ENCODE measurements at places on chromosomes 7 and 10.
A peak's percentile ranks its signal among the peaks of the same experiment; 100 is the strongest.

- DNase-seq: no peak
Measured at GRCh38 chr7:6011541-6011940, 2.5 kb downstream of the AIMP2 start.

DNA sequence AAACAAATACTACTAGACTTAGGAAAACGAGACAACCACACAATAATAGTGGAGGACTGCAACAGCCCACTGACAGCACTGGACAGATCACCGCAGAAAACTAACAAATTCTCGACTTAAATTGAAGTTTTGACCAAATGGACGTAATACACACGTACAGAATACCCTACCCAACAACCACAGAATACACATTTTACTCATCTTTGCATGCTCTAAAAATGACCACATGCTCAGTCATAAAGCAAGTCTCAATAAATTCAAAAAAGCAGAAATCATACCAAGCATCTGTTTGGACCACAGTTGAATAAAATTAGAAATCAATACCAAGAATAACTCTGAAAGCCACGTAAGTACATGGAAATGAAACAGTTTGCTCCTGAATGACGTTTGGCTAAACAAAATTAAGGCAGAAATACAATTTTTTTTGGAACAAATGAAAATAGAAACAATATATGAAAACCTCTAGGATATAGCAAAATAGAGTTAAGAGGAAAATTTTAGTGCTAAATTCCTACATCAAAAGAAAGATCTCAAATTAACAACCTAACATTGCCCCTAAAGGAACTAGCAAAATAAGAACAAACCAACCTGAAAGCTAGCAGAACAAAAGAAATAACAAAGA, 30.6 kb downstream of the MAPK8 start:
- DNase-seq: no peak

DNA sequence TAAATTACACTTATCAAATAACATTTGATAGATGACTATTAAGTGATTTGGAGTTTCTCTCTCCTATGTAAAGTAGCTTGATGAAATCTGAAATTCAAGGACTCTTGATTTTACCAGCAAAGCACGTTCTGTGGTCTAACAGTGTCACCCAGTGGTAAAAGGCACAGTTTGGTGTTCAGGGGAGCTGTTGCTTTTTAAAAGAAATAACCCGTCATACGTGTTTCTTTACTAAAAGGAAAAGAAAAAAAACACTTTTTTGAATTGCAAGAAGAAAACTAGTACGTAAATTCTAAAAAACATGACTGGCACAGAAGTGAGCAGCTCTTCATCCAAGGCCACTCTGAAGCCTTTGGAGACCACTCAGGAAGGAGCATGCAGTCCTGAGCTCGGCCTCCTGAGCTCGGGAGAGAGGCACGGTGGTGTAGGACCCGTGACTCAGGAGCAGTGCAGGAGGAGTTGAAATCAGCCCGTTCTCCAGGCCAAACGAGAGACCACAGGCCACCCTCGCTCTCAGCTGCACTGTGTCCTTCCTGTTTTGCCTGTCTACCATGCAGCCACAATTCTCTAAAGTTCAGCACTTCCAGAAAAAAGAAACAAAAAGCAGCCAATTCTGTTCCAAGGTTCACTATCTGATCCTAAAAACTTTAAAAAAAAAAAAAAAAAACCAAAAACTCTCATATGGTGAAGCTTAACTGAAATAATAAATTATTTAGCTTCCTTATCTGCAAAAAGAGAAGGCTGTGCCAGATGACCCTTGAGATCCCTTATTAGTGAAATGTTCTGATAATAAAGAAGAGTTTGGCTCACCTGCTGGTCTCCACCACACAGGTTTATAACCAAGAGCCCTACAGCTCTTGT, 212.6 kb upstream of the FRMD4A start:
- DNase-seq: no peak

- DNase-seq: peak; percentile 53
Measured at GRCh38 chr7:3463696-3464095, 162.6 kb downstream of the SDK1 start.
